ENCODE measurements at places on chromosomes 7 and 10.

DNA sequence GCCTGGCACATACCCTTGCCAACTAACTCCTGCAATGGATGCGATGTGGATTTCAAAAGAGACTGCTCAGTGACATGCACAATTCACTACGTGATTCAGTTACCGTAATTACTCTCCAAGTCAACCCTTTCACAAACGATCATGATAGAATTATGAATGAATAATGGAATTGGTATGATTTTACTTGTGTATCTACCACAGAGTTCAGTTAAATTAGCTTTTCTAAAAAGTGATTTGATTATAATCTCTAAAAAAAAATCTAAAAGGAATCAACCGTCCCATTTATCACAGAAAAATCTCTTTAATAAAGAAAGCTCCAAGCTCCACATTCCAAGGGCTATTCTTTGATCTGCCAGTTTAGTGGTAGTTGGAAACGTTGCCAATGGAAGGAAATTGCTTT, 30.4 kb upstream of the RSU1 start:
- no peak for DNase-seq

DNA sequence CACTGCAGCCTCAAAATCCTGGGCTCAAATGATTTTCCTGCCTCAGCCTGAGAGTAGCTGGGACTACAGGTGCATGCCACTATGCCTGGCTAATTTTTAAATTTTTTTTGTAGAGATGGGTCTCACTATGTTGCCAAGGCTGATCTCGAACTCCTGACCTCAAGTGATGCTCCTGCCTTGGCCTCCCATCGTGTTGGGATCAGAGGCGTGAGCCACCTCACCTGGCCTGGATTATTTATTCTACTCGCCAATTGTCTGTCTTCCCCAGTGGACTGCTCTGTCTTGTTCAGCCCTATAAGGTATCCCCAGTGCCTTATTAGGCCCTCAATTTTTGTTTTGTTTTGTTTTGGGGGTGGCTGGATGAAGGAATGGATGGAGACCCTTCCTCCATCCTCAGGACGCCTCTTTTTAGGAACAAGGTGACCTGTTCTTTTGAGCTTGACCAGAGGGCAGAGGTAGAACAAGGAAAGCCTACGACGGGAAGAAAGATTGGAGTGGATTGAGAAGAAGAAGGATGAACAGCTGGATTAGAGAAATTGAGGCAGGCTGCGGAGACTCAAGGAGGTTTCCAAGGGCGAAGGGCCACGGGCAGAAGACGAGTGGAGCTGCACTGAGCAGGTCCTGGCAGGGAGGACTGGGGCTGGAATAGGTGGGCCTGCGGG, 541 bp upstream of the DENND10 start:
- DNase-seq: no peak

DNA sequence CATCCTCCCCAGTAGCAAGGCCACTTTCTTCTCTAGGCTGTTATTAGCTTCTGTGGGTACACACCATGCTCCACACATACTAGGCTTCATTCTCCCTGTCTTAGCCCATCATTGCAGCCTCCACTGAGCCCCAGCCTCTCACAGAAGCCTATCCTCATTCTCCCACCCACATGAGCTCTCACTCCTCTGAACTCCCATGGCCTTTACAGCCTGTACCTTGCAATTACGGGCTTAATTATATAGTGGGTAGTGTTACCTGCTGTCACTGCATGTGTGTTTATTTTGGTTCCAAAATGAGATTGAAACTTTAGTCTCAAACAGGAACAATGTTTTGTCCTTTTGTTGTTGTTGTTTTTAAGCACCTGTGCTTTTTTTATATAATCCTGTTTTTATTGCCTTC, 460.0 kb downstream of the KCNMA1 start:
- no peak for DNase-seq

GRCh38 chr10:68333440-68334431, 1.0 kb upstream of the PBLD start:
- DNase-seq: no peak

DNA sequence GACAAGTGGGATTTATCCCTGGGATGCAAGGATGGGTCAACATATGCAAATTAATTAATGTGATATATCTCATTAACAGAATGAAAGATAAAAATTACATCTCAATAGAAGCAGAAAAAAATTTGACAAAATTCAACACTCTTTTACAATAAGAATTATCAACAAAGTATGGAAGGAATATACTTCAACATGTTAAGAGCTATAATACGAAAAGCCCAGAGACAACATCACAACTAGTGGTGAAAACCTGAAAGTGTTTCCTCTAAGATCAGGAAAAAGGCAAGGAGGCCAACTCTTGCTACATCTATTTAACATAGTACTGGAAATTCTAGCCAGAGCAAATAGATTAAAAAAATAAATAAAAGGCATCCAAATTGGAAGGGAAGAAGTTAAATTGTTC, 970.0 kb upstream of the POT1 start:
- DNase-seq: no peak

DNA sequence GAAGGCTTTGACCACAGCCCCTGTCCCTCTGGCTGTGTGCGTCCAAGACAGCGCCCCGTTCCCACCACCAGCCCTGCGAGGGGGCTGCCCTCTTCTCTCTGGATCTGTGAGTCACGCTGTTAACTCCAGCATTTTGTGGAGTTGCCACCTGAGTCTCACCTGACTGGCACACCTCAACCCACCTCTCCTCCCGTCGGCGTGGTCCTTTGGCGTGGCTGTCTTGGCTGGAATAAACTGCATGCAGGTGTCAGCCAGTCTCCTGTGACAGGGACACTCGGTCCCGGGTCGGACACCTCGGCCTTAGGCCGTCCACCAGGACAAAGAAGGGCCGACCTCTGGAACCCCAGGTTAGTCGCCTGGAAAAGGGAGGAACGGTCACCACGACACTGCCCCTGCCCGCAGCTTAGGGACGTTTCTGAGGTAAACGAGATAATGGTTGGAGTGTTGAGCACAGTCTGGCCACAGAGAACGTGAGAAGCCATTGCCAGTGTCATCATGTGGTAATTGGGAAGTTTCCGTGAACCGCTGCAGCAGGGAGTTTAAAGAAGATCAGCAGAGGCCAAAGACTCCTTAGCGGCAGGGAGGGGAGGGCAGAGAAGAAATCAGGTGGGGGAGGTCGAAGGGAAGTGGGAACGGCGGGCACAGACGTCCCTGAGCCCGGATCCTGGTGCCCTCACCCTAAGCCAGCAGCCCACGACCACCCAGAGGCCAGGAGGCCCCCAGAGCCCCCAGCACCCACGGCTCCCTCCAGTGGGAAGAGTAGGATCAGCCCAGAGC, 73.6 kb upstream of the FAM20C start:
- DNase-seq: no peak

GRCh38 chr10:69328380-69328735, 50.1 kb downstream of the HK1 start:
- DNase-seq: no peak

GRCh38 chr10:116691635-116692034, 50.7 kb downstream of the HSPA12A start:
- no peak for DNase-seq

DNA sequence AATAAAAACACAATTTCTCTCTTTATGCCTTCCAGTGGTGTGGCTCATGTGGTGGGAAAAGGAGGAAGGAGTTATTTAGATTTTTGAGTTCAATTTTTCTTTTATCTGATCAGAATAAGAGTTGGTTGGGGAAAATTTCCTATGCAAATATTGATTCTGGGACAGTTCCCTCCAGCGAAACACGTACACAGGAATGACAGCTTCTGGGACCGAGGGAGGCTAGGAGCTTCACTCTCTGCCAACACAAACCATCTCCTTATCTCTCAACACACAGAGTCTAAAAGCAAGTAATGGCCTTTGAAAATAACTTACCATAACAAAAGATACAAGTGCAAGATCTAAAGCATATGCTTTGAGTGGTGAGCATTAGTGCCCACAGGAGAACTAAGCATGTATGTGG, 122.7 kb downstream of the RAPGEF5 start:
- DNase-seq: no peak

- peak; percentile 39 for DNase-seq
Observed at GRCh38 chr10:133318494-133319127, 9.9 kb downstream of the ZNF511 start.

DNA sequence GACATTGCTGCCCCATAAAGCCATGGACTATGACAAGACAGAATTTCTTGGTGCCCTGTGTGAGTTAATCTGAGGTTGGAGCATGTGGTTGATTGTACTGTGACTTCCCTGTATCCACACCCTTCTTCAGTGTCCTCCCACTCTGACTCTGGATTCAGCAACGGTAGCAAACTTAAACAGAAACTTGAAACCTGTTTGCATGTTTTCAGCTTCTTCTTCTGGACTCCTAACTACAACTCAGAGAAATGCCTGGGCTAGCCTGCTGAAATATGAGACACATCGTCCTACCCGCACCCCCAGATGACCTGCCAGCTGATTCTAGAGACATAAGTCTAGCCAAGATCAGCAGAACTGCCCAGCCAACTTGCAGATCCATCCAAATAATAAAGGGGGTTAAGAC, 78.4 kb downstream of the IPMK start:
- no peak for DNase-seq

DNA sequence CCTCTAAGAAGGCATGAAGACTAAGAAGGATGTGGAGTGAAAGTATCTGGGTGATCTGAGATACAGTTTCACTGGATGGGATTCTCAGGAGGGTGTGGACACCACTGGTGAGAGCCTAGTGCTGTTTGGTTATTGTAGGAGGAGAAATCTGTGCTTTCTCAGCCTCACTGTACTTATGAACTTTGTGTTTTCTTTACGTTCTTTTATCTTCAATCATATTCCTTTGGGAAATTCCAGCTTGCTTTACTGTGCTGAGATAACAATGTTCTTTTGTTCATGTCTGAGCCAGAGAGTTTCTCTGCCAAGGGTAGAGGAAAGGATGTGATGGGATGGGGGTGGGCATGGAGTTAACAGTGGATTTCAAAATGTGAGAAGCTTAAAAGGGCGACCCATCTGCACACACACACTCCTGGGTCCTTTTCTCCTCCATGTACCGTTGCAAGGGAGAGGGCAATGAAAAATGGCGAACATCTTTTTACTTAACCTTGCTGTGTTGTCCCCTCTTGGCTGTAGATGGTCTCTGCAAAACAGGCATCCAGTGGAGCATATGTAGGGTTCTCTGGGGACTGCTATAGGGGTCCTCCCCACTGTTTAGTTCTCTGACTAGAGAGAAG, 25.0 kb upstream of the TAX1BP1 start:
- no peak for DNase-seq

GRCh38 chr10:12922117-12922900, 79.2 kb downstream of the CCDC3 start:
- DNase-seq: no peak

DNA sequence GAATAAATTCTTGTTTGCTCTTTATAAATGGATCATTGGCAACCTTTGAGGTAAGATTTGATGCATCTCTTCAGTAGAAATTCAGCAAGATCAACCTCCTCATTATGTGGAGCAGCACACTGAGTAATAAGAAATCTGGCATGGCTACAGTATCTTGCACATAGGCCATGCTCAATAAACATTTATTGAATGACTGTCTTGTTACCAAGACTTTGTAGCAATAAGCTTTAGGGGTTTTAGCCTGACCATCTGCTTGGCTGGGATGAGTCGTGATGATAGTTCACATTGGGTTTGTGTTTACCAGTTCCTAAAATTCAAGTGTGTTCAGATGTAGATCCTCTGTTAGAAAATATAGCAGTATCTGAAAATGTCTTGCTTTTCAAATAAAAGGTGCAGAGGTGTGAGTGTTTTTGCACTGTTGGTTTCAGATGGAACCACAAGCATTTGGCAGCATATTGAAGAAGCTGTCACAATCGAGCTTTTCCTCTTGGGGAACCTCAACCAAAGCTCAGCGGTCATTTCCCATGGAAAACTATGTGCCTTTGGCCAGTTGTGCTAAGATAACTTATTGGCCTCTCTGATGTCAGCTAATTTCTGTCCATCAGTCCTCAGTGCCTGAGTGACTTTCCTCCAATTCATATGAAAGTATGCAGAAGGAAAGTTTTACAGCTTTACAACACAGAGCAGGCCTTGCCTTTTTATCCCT, 442.6 kb downstream of the GFRA1 start:
- no peak for DNase-seq

DNA sequence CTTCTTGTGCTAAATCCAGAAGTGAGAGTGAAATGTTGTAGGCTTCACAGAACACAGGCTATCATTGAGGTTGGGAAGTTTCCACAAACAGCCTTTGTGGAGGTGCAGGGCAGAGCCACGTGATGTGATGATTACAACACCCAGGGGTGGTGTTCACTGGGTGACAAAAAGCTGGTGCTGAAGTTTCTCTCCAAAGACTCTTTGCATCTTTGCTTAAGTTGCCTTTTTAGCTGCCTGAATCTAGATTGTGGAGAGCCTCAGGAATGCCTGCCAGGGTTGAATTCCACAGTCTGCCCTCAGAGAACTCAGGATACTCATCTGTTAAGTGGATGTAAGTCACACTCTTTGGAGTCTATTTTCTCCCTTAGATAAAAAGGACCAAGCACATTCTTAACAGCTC, 56.3 kb downstream of the PLXNA4 start:
- no peak for DNase-seq

DNA sequence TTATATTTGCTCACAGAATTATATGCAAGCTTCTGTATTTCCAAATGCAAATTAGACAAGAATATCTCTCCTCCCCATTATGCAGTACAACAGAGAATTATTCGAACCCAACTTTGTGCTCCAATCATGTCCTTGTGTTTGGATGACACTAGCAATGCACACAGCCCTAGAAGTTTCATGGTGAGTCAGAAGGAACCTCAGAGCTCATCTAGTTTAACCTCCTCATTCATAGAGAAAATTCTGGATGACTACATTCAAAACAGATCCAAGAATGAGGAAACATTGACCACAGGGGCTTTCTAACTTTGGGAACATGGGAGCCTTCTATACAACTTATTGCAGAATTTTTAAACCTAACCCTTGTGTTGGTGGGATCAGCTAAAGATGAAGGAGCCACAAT, 12.8 kb upstream of the ARID5B start:
- DNase-seq: no peak

DNA sequence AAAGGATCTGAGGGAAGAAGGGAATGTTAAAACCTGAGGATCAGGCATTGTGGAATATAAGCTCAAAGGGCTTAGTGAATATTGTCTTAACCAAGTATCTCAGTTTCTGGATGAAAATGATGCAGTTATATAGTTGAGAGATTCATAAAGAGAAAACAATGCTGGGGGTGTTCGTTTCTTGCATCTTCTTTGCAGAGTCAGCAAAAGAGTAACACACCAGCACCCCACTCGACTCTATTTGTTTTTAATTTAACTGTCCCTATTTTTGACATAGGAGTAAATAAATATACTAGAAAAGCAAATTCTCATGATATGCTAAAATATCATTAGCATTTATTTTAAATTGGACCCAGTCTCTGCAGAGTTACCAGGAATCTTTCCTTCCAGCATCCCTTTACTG, 7.6 kb upstream of the OIT3 start:
- no peak for DNase-seq
